ENCODE measurements at places on chromosomes 5 and 9.

GRCh38 chr5:108421713-108422112 lies 39.8 kb upstream of the FBXL17 start:
- DNase-seq, result no peak

- DNase-seq, result no peak
Observed at GRCh38 chr5:175027390-175027789, 303.0 kb downstream of the MSX2 start.

DNA sequence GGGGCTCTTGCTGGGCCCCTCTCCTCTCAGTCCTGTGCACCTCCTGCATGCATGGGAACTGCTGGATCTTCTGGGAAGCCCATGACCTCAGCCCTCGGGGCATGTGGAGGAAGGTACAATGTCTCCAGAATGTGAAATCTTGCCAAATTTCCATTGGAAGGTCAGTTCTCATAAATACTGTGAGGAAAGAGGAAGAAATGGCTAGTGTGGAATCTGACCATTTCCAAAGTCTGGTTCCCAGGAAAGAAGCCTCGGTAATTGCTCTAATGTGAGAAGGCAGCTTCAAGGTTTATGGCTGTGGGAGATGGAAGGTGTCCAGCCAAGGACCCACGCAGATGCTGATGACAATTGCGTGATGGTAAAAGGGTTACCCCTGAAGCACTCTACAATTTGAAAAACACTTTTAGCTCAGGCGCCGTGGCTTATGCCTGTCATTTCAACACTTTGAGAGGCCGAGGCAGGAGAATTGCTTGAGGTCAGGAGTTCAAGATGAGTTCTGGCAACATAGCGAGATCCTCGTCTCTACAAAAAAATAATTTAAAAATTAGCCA lies 8.1 kb upstream of the IL17B start:
- DNase-seq, result no peak

DNA sequence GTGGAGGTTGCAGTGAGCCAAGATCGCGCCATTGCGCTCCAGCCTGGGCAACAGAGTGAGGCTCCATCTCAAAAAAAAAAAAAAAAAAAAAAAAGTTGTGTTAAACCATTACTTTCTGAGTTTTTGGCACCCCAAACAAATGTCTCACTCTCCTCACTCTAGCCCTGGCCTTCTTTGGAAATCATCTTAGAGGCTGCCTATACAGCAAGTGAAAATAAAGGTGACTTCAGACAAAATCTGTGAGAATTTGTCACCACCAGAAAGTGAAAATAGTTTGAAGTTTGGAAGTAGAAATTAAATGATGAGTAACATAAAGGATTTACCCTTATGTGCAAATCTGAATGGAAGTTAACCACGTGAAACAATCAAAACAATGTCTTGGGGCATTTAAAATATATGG lies 7.2 kb upstream of the ZNF131 start:
- DNase-seq, result no peak

- no peak for DNase-seq
Observed at GRCh38 chr5:61245936-61246335, 83.7 kb upstream of the SMIM15 start.

DNA sequence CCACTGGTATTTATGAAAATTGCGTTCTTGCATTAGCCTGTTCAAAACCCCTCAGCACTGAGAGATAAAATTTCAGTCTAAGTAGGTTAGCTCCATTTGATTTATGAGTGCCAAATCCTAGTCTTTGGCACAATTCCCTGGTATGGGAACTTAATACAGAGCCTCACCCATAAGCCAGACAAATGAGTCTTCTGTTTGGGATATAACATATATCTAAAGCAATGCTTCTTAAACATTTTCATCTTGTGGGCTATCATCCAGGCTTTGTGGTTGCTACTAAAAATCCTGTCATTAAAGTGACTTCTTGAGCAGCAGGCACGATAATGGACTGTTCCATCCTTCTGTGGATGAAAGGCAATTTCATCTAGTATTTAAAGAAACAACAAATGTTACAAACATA lies 419.5 kb upstream of the ACTBL2 start:
- no peak for DNase-seq

- DNase-seq, result no peak
Observed at GRCh38 chr9:16744394-16744793, 126.1 kb downstream of the BNC2 start.

GRCh38 chr5:149247726-149248125 lies 23.9 kb upstream of the AFAP1L1 start:
- DNase-seq, result no peak
